ENCODE measurements at places on chromosomes 2 and 18. TPM values are rescaled to one million over a fixed set of nuclear protein-coding genes. Genes with fewer than 3 reads are reported as not detected.

The VRK2 gene
- total RNA-seq = 23.8 TPM

The RNF181 gene
- total RNA-seq = 122 TPM

The C2orf78 gene
- total RNA-seq = 0.09 TPM

The FSHR gene
- total RNA-seq = not detected

The FTCDNL1 gene
- 2.0 TPM for total RNA-seq

The IER3IP1 gene
- total RNA-seq = 7.6 TPM

The CBLN2 gene
- total RNA-seq = not detected

The CHRND gene
- not detected for total RNA-seq

The DLX1 gene
- total RNA-seq = not detected

The SPHKAP gene
- total RNA-seq = not detected

The LYPD6 gene
- 3.0 TPM for total RNA-seq

GRCh38 chr2:215137741-215138340 is 585 bp downstream of the ABCA12 start:
- H3K27ac ChIP-seq = no peak overlapping the region
- H3K4me1 ChIP-seq = no peaks in the 10 kb centered on the region
- H3K4me3 ChIP-seq = no peak overlapping the region
- DNase-seq = no peak
- no peaks in the 10 kb centered on the region for H3K36me3 ChIP-seq

- no peaks in the 10 kb centered on the region for H3K4me1 ChIP-seq
- H3K36me3 ChIP-seq = no peaks in the 10 kb centered on the region
- no peak overlapping the region for H3K27ac ChIP-seq
These were observed 808.2 kb downstream of the SUCLG1 start for GRCh38 chr2:83650898-83651297.

DNA sequence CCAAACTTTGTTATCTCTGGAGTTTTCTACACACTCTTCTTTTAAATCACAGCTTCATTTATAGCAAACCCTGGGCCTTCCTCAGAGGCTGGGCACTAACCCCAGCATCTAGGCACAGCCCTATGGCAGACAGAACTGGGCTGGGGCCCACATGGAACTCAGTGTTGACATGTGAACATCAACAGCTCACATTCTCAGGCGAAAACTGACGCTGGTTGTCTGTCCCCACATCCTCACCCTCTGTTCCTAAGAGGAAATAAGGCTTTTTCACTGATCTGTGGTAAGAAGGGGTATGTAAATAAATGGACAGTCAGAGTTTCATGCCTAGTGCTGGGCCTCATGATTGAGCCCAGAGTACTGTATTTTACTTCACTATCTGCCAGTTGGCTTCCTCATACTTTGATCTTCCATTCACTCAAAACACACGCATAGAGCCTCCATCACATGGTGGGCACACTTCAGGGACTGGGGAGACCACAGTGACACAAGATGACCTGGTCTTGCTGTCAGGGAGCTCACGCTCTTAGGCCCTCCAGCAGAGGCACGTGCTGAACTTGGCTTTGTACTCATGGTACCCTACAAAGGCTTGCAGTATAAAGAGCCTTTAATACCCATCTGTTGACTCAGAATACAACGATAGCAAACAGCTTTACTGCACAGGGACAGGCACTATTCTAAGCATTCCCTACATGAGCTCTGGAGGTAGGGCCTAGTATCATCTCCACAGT is 43.0 kb downstream of the EFEMP1 start:
- H3K36me3 ChIP-seq = no peaks in the 10 kb centered on the region
- H3K27ac ChIP-seq = no peak overlapping the region
- no peak for DNase-seq
- H3K4me1 ChIP-seq = no peaks in the 10 kb centered on the region
- no peak overlapping the region for H3K4me3 ChIP-seq

DNA sequence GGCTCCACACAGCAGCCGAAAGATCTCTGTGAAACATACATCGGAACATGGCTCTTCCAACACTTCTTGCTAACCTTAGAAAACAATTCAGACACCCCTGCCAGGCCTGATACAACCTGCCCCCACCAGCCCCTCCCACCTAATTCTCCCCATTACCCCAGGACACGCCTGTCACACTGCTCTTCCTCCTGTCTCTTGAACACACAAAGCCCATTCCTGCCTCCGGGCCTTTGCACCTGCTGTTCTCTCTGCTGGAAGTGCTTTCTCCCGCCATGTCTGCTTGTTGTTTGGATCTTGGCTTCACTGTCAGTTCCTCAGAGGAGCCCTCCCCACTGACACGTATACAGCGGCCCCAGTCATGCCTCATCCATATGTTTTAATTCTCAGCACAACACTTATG is 24.1 kb downstream of the CELF4 start:
- no peaks in the 10 kb centered on the region for H3K36me3 ChIP-seq
- no peak for DNase-seq
- no peaks in the 10 kb centered on the region for H3K27me3 ChIP-seq
- peaks cover 3% of the 10 kb centered on the region for H3K4me1 ChIP-seq
- H3K27ac ChIP-seq = no peak overlapping the region
- H3K4me3 ChIP-seq = no peak overlapping the region

- no peaks in the 10 kb centered on the region for H3K27me3 ChIP-seq
- H3K27ac ChIP-seq = no peak overlapping the region
- no peaks in the 10 kb centered on the region for H3K36me3 ChIP-seq
- no peaks in the 10 kb centered on the region for H3K4me1 ChIP-seq
- no peak overlapping the region for H3K4me3 ChIP-seq
- no peak for DNase-seq
These were observed 394.2 kb downstream of the IRS1 start for GRCh38 chr2:226405465-226405864.

DNA sequence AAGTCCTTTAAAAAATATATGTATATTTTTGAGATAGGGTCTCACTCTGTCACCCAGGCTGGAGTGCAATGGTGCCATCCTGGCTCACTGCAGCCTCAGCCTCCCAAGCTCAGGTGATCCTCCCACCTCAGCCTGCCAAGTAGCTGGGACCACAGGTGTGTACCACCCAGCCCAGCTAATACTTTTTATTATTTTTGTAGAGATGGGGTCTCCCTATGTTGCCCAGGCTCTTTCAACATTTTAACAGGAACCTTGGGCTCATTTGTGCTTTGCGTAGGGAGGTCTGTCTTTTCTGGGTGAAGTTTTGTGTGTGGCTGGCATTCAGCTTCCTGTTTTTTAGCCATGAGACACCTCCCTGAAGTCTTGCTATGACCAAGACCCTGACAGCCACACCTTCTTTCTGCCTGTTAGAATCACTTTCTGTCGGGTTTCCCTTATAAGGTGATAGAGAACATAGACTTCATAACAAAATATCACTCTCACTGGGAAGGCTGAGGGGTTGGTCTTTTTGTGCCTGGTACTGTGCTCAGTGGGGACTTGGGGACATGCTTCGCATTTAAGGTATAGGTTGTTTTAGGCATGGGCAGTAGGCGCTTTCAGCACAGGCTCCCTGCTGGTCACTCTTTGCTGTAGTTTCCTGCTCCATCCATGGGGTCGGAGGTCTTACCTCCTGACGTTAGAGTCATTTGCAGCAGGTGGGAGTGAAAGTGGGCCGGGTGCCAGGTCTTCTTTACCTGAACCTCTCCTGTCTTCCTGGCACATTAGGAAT is 3.4 kb downstream of the RAB31 start:
- peaks cover 6% of the 10 kb centered on the region for H3K4me1 ChIP-seq
- no peaks in the 10 kb centered on the region for H3K36me3 ChIP-seq
- no peak for DNase-seq
- no peak overlapping the region for H3K27ac ChIP-seq
- H3K27me3 ChIP-seq = peaks cover 11% of the 10 kb centered on the region
- H3K4me3 ChIP-seq = no peak overlapping the region

- H3K27ac ChIP-seq = no peak overlapping the region
- no peaks in the 10 kb centered on the region for H3K36me3 ChIP-seq
- DNase-seq = no peak
- no peak overlapping the region for H3K4me3 ChIP-seq
These were observed 42.1 kb upstream of the NEMP2 start for GRCh38 chr2:190576573-190576972.

DNA sequence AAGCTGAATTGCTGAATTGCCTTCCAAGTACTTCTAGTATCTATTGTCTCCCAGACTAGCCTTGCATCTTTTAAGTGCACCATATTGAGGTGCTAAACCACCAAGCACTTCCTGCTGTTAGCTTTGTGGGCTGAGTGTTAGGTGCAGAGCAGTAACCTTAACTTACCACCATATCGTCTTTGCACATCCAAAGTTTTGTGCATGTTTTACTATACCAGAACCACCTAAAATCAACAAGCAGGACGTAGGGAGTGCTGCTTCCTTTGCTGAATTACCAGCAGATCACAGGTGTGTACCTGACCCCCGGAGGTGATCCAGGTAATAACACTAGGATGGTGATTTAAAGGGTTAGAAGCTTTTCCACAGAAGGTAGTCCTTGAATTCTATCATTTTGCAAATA is 359.9 kb upstream of the HNRNPA3 start:
- H3K36me3 ChIP-seq = no peaks in the 10 kb centered on the region
- H3K27ac ChIP-seq = no peak overlapping the region
- H3K4me1 ChIP-seq = peaks cover 5% of the 10 kb centered on the region

GRCh38 chr2:32277363-32277673 is 386 bp upstream of the YIPF4 start:
- no peak for DNase-seq
- peak overlapping the region; percentile 89 for H3K4me3 ChIP-seq
- peaks cover 10% of the 10 kb centered on the region for H3K36me3 ChIP-seq
- no peaks in the 10 kb centered on the region for H3K27me3 ChIP-seq
- H3K4me1 ChIP-seq = no peaks in the 10 kb centered on the region

DNA sequence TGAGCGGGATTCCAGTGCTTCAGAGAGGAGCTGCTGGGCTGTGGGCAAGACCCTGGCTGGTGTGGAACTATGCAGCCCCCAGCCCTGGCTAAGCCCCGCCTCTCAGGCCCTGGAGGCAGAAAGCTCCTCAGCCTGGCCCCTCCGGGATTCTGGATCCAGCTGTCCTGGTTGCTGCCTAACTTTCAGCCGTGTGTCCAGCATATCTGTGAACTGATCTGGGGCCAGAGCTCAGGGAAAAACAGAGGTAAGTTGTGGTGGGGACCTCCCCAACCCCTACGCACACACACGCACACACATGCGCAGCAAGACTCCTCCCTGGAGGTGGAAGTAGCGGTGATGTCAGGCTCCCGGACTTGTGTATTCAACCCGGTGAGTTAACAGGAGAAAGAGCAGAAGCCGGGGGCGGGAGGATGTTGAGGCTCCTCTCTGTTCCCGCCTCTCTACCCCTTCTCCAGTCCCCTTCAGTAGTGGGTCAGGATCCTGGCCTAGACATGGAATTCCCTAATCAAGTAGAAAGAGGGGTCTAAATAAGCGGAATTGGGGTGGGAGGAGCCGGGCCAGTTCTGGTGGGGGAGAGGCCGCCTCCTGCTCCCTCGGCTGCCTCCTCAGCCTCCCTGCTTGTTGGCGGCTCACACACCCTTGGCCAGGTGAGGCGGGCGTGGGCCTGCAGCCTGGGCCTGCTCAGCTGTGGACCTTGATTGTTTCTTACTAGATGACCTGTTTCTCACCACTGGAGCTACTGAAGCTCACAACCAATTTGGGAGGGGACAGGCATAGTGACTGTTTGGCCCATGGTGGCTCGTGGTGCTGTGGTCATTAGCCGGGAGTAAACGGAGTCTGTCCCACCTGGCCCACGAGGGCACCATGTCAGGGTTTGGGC is 33.4 kb downstream of the SIX2 start:
- no peaks in the 10 kb centered on the region for H3K36me3 ChIP-seq
- DNase-seq = peak; percentile 80
- no peak overlapping the region for H3K27ac ChIP-seq

DNA sequence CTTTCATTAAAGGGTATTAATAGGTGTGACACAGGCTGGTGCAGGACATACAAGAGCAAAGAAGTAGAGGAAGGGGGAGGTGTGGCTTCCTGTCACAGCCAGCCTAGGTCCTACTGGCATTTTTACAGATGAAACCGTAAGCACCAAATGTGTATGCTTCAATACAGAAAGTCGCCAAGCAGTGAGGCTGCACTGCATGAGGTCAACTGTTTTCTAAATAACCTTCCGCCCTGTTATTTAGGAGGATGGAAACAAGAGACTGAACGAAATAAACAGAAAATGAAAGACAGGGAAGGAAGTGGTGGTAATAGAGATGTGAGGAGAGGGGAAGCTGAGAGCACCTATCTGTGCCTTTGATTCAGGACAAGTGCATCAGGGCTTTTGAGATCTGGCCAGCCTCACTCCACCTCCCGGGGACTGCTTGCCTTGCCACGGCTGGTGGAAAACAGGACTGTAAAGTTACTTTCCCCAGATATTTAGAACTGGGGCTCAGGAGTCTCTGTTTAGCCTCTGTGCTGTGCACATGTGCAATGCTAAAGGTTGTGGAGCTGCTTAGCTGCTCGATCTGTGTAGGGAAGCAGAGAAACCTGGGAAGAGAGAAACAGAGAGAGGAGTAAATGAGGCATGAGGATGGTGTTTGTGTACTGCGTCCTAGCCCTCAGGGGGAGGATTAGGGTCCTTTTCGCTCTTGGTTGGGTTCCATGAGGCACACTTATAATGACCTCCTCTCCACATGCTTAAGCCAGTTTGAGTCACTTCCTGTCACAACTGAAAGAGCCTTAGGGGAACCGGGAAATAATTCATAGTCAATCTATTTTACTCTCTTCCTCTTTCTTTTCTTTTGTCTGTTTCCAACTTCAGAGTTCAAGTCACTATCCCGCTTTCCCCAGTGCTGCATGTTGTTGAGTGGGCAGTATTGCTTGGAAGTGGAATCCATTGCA is 62.3 kb upstream of the BOD1L2 start:
- H3K4me3 ChIP-seq = no peak overlapping the region
- peaks cover 12% of the 10 kb centered on the region for H3K4me1 ChIP-seq
- no peaks in the 10 kb centered on the region for H3K27me3 ChIP-seq

- no peak overlapping the region for H3K27ac ChIP-seq
- peaks cover 5% of the 10 kb centered on the region for H3K4me1 ChIP-seq
- H3K27me3 ChIP-seq = no peaks in the 10 kb centered on the region
- 0 out of 2 replicates have a peak, but pooled peaks cover 7% of the 10 kb centered on the region for H3K36me3 ChIP-seq
These were observed 3.7 kb upstream of the ADI1 start for GRCh38 chr2:3522961-3523421.

DNA sequence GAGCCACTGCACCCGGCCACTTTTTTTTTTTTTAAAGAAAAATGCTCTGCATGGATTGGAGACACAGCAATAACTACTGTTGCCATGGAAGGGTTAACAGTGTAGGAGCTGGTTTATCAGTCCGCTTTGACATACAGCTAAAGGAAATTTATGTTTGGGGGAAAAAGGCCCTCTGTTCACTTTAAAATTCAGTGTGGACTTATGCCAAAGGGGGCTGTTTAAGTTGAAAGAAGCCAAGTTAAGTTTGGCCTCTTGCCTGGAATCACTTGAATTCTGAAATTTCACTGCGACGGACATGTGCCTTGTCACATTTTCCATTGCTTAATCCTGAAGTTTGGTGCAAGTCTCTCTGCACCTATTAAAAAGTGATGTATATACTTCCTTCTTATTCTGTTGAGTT is 3.1 kb downstream of the KCNE4 start:
- H3K27me3 ChIP-seq = no peaks in the 10 kb centered on the region
- DNase-seq = no peak
- H3K36me3 ChIP-seq = no peaks in the 10 kb centered on the region
- no peaks in the 10 kb centered on the region for H3K4me1 ChIP-seq

- H3K27me3 ChIP-seq = no peaks in the 10 kb centered on the region
- no peak overlapping the region for H3K27ac ChIP-seq
- no peaks in the 10 kb centered on the region for H3K36me3 ChIP-seq
- H3K4me3 ChIP-seq = no peak overlapping the region
- H3K4me1 ChIP-seq = peaks cover 6% of the 10 kb centered on the region
- DNase-seq = no peak
These were observed 307.9 kb upstream of the MEIS1 start for GRCh38 chr2:66127061-66127460.

- no peaks in the 10 kb centered on the region for H3K27me3 ChIP-seq
- DNase-seq = no peak
- H3K27ac ChIP-seq = no peak overlapping the region
- H3K36me3 ChIP-seq = no peaks in the 10 kb centered on the region
- no peak overlapping the region for H3K4me3 ChIP-seq
These were observed 7.2 kb upstream of the ROCK1 start for GRCh38 chr18:21118806-21119205.

GRCh38 chr2:221571551-221572218 is 419 bp downstream of the EPHA4 start:
- H3K27ac ChIP-seq = no peak overlapping the region
- peaks cover 2% of the 10 kb centered on the region for H3K36me3 ChIP-seq
- DNase-seq = no peak
- peaks cover 8% of the 10 kb centered on the region for H3K27me3 ChIP-seq

Data from H9 (cell line).